Chondrocyte (in vitro differentiated cells): ENCODE measurements at places on chromosomes 16 and 17. TPM values are rescaled to one million over a fixed set of nuclear protein-coding genes. Genes with fewer than 3 reads are reported as not detected.

CDYL2 gene
- total RNA-seq: 2.2 to 4.1 TPM (median 3.0 TPM) in 3 replicates

PIMREG gene
- 5.2 to 7.4 TPM (median 7.0 TPM) in 3 replicates for total RNA-seq

GRCh38 chr17:49886036-49886435 lies 38.2 kb upstream of the TAC4 start:
- DNase-seq: no peak

DNA sequence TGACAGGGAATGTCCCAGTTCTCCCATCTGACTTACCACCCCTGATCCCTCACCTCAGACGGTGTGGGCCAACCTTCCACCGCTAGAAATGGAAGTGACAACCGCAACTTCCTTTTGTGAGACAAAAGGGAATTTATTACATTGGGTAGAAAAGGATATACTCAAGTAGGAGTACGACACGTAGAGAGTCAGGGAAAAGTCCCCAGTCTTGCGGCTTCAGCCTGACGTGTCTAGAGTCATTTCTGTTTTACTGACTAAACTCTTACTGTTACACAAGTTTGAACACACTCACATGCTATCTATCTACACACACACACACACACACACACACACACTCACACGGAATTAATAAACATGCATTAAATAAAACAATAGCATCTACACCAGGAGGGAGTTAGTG lies 178.9 kb downstream of the COPRS start:
- no peak for DNase-seq

DNA sequence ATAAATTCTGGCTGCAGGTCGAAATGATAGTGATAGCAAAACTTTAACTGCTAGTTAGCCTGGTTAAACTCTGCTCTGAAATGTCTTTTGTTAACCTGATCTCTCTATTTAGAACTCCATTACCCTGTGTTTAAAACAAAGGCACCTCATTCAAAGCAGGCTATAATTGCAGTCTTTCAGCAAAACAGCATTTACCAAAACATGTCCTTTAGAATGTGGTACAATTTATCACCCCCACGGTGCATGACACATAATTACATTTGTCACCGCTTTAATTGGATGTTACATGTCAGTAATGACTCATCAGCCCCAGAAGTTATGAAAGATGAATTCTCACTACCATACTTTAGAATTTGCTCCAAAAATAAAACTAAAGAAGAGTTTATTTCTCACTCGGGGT lies 295.4 kb downstream of the TOX3 start:
- DNase-seq: no peak

GRCh38 chr16:74451951-74452758 lies 30.9 kb upstream of the CLEC18B start:
- DNase-seq: no peak

DNA sequence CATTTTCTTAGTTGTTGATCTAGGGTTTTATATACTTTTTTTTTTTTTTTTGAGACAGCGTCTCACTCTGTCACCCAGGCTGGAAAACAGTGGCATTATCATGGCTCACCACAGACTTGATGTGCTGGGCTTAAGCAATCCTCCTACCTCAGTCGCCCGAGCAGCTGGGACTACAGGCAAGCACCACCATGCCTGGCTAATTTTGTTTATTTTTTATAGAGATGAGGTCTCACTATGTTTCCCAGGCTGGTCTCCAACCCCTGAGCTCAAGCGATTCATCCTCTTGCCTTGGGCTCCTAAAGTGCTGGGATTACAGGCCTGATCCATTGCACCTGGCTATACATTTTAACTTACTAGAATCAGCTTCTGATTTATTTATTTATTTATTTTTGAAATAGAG lies 34.2 kb upstream of the ATP2A3 start:
- DNase-seq: peak; percentile 11

- DNase-seq: no peak
Observed at GRCh38 chr16:87860553-87861299, 8.6 kb downstream of the SLC7A5 start.

DNA sequence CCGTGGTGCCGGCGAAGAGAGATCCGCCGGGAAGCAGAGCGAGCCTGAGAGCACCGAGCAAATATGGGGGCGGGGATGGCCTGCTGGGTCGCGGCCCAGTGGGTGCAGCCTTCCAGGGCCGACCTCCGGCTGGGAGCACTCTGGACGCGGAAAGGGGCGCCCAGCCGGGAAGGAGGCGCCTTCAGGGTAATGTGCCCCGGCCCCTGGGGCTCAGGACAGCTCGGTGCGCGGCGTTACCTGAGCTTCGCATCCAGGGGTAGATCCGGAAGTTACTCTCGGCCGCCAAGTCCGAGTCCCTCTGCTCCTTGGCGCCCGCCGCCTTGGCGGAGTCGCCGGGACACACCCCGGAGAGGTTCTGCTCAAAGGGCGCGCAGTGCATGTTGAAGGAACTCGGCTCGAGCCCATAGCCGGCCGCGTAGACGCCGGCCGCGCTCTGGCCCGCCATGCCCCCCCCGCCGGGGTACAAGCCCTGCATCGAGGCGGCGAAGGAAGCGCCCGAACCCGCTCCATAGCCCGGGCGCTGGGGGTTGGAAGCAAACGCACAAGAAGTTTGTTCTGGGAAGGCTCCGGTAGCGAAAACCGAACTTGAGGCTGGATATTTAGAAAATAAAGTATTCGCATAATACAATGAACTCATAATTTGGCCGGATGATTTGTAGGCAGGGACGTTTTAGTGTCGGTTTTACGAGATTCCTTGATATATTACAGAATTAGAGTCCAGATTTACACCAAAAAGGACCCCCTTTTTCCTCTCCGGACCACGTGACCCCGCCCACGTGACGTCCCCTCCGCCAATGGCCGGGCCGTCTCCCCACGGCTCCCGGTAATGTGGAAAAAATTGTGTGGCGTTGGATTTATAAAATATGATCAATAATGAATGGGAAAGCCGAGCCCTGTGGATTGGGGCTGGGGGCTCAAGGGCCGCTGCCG lies at the start of gene HOXB7:
TSS of gene HOXB7 (minus strand) at position 736 of the 930 bp plus-strand sequence. CDS start at position 637, 99 bp downstream.
- DNase-seq: no peak

DNA sequence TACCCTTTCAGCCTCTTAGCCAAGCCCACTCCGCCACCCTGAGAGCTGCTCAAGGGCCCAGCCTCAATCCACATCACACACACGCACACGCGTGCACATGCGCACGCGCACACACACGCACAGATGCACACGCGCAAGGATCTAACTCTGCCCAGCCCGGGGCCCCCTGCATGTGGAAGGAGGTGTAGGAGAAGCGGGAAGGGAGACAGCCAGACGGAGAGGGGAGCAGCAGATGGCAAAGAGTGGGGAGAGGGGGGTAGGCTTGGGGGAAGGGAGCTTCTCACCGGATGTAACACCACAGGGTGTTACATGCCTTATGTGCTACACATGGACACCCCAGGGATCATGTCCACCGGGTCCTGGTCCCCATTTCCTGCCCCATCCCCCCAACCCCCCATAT lies 15.3 kb downstream of the DLG4 start:
- no peak for DNase-seq

- DNase-seq: no peak
Observed at GRCh38 chr16:70304892-70305448, 6.0 kb downstream of the DDX19B start.
